ENCODE measurements at places on chromosomes 5 and 9.

- DNase-seq = no peak
These were observed 93.1 kb upstream of the DHFR start for GRCh38 chr5:80747922-80748321.

DNA sequence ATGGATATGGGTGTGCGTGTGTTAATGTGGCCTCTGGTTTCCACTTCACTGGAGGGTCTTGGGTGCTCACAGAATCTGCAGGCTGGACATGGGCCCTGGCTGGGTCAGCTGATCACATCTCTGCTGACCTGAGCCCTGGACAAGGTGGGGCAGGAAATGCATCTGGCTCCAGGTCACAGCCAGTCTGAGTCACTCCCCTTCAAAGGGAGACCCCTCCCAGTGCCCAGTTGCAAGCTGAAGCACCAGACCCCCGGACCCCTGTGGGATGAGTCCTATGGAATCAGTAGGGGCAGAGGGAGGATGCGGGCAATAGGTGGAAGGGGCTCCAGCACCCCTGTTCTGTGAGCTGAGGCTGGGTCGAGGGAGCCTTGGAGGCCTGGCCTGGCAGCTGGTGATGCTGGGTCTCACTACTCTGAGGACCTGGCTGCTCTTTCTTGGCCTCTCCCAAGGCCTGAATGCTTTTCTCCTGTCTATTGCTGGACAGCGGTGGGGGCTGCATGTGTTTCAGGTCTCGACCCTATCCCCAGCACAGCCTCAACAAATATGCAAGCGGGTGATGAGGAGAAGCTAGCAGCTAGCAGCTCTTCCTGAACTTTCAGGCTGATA is 54.5 kb downstream of the PHF2 start:
- no peak for DNase-seq

DNA sequence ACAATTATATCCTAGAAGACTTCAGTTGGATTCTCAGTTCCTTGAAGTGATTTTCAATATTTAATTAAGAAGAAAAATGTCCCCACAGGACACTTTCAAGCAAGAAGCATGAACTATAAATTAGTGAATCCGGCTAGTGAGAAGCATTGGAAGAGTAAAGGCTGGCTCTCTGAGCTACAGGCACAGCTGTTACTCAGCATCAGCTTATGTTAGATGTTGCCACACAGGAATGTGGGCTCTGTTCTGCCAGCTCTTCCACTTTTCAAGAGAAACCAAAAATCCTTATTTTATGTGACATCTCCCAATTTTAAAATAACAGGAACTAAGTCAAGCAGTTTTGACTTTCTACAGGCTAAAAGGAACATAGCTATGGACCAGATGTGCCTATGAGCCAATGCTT is 14.9 kb downstream of the ZNF474 start:
- DNase-seq = no peak

DNA sequence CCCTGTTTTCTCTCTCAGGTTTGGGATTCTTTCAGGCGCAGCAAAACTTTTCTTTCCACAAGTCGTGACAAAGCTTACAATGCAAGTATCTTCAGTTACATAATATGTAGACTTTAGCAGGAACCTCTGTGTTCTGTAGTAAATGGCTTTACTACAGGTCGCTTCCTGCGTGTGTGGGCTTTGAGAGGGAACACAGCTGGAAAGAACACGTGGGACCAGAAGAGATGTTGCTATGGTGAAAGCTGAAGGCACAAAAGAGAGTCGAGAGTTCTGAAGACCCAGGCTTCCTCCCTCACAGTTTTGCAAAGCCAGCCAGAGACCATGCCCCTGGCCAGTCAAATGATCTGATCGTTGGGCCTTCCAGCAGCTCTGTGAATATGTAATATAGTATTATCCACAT is 4.0 kb downstream of the ANKRD55 start:
- no peak for DNase-seq

- no peak for DNase-seq
These were observed 40.7 kb downstream of the HRH2 start for GRCh38 chr5:175698401-175699115.

DNA sequence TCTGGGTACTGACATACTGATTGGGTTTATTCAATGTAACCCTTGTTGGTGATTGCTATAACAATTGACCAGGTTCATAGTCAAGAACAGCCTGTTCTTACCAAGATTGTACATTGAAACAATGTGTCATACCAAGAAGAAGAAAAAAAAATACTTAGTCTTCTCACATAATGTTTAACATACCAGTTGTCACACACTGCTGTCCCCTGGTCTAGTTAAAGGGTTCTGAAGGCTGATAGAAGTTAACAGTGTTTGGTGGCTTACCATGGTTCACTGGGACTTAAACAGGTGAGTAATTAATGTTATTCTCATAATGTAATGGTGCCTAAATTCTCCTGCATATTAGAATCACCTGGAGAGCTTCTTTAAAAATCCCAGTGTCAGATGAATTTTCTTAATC is 18.5 kb upstream of the CDC42SE2 start:
- no peak for DNase-seq

DNA sequence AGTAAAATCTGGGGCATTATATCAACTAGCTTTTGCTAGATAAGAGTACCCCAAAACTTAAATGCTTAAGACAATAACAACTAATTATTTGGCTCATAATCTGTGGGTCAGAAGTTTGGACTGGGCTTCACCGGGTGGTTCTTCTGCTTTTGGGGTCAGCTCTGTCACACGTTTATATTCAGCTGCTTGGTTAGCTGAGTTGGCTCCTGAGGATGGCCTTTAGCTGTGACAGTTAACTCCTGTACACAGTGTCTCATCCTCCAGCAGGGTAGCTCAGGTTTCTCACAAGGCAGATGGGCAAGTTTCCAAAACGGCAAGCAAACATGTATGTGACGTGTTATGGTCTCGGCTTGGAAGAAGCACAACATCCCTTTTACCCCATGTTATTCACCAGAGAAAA is 488.2 kb downstream of the TLE4 start:
- no peak for DNase-seq

GRCh38 chr5:39970117-39970798 is 545.5 kb upstream of the DAB2 start:
- DNase-seq = no peak

GRCh38 chr9:4272126-4272525 is 27.7 kb downstream of the GLIS3 start:
- DNase-seq = no peak

- DNase-seq = no peak
These were observed 38.3 kb upstream of the ZFYVE16 start for GRCh38 chr5:80369521-80369920.

DNA sequence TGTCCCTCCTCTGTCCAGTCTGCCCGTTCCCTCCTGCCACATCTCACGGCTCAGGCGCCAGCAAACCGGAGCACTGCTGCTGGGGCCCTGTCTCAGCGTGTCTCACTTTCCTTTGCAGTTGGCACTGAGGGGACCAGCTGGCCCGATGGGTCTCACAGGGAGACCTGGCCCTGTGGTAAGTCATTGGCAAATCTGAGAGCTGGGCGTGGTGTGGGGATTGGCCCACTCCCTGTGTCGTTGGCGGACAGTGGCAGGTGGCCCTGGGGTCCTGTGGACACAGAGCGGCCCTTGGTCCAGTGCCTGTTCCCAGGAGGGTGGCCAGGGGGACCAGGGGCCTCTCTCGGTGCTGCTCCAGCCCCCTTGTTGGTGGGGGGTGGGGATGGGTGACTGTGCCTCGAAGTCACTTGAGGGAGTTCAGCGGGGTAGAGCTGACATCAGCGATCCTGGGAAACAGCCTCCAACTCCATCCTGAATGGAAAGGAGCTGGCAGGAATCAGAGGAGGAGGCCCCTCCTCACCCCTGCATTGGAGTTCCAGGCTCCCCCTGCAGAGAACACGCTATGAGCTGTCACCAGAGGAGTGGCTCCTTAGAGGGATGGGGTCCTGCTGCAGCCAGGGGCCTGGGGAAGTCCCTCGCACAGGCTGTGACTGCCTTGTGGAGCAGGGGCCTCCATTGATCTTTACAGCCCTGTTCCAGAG is 111.0 kb downstream of the COL5A1 start:
- no peak for DNase-seq

DNA sequence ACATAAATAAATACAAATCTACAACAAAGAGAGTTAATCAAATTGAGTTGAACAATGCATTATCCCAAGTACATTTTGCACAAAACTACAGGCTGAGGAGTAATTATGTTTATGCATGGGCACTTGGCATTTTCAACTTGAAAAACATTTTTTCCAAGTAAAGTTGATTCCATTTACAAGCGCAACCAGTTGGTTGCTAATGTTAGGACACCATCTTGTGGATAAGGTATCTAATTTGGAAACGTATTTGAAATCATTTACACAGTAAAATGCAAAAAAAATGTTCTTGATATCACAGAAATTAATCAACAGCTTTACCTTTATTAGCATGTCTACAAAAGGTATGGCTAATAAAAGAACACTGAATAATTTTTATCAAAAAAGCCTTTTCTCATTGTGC is 18.8 kb downstream of the FTMT start:
- no peak for DNase-seq

GRCh38 chr5:103270581-103270980 is 12.0 kb downstream of the MACIR start:
- DNase-seq = no peak

DNA sequence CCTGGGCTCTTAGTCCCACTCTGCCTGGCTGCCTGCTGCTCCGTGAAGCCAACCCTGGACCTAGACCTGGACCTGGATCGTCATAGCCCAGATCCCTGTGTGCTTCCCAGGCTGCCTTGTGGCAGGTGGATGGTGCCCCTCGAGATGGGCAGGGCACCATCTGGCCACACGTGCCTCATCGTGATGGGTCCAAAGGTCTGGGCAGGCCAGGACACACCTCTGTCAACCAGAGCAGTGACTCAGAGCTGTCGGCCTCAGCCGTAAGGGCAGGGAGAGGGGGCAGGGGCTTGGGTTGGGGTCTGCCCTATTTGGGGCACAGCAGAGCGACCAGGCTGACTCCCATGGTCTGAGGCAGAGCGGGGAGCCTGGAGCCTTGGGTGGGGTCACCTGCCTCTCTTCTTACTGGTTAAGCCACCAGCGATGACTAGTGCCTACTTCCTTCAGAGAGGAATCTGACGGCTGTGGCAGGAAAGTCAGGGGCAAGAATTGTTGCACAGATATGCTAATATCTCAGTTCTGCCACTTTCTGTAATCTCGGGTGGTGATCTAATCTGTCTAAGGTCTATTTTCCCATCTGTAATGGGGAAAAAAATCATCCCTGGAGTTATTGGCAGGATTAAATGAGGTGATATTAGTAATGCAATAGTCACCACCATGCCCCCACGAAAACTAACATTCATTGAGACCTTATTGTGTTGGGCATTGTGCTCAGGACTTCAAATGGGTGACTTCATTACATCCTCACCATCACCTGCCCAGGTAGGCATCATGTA is 3.2 kb upstream of the CDHR2 start:
- no peak for DNase-seq

GRCh38 chr5:104977529-104977928 is 1414.9 kb upstream of the NUDT12 start:
- no peak for DNase-seq

GRCh38 chr5:32170303-32171151 is 3.6 kb downstream of the GOLPH3 start:
- no peak for DNase-seq

DNA sequence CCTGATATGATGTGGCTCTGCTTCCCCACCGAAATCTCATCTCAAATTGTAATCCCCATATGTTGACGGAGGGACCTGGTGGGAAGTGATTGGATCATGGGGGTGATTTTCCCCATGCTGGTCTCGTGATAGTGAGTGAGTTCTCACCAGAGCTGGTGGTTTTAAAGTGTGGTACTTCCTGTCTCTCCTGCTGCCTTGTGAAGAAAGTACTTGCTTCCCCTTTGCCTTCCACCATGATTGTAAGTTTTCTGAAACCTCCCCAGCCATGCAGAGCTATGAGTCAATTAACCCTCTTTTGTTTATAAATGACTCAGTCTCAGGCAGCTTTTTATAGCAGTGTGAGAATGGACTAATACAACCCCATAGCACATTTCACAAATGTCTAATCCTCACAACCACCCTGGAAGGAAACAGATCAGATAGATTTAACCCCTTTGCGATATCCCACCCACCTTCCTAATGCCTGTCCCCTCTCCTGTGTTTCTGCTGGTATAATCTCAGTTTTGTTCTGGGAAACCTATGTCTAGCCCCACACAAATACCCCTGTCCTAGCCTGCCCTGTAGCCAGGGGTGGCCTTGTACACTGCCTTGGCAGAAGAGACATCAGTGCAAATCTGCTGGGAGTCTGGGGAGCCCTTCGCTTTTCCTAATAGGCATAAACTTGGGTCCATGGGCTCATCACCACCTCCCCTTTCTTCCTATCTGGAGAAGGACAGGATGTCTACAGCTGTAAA is 157.0 kb upstream of the RAI14 start:
- no peak for DNase-seq

- no peak for DNase-seq
These were observed at the start of gene KCNN2 for GRCh38 chr5:114361724-114362196. Gene KCNN2 (plus strand): TSS chr5:114362070. CDS start chr5:114362140, 70 bp downstream.

- no peak for DNase-seq
These were observed 83.8 kb upstream of the FAM169A start for GRCh38 chr5:74949976-74950375.

- no peak for DNase-seq
These were observed 27.9 kb upstream of the IFNA14 start for GRCh38 chr9:21267485-21268346.

- no peak for DNase-seq
These were observed 104.2 kb downstream of the MARCHF3 start for GRCh38 chr5:126926187-126926586.

DNA sequence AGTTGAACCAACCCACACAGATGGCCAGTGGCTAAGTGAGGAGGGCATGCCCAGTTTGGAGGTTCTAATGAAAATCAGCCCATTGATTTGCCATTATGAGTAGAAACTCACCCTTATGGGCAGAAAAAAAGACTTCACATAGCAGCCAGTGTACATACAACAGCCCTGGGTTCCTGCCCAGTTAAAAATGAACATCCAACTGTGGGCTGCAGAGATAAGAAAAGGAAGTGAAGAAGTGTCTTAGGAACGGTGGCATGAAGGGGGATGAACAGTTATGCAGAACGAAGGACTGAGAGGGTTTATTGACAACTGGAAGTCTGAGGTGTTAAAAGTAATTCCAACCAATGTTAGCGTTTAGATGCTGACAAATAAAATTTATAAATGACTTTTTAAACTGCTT is 118.4 kb downstream of the MARCHF3 start:
- no peak for DNase-seq

DNA sequence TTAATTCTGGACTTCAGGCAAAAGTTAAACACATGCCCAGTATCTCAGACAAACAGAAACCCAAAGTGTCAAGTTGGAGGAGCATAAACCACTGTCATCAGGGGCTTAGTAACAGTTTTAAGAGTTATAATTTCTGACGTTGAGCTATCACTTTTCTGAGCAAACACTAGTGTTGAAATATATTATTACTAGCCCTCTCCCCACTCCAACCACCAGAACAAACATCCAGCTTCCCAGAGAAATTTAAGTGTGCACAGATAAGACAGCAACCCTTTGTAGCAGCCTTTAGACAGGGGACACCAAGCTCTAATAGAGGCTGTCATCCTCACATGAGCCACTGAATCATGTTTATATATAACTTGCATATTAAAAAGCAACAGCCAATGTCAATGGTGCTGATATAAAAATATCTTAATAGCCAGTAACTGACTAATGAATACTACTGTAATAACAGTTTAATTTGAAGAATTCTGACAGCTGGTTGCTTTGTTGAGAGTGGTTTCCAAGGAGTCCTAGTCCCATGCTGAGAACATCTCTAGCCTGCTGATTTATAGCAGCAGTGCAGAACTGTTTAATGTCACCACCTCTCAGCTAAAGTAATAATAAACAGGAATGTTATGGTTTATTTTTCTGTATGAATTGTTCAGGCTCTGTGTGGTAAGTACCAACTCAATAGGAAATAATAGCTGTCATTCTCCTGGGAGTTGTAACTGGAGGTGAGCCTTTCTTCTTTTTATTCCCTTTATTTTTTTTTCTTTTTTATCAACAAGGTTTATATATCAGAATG is 528.7 kb upstream of the ZNF608 start:
- no peak for DNase-seq

- DNase-seq = no peak
These were observed 14.0 kb downstream of the FPGS start for GRCh38 chr9:127816728-127817127.

All from stimulated activated CD4-positive, alpha-beta T cell treated with anti-CD3 and anti-CD28 coated beads, Interleukin-1b, Interleukin-23, amount 100 ng/mL, for 24 hours (primary cell).